ENCODE measurements at places on chromosomes 11 and 22.

GRCh38 chr11:15754221-15754620 is 602.1 kb downstream of the SOX6 start:
- DNase-seq, result no peak

GRCh38 chr11:70886256-70886655 is 366.1 kb downstream of the SHANK2 start:
- no peak for DNase-seq

- peak; percentile 18 for DNase-seq
Observed at GRCh38 chr11:66676931-66677598, 622 bp downstream of the RBM4B start.

DNA sequence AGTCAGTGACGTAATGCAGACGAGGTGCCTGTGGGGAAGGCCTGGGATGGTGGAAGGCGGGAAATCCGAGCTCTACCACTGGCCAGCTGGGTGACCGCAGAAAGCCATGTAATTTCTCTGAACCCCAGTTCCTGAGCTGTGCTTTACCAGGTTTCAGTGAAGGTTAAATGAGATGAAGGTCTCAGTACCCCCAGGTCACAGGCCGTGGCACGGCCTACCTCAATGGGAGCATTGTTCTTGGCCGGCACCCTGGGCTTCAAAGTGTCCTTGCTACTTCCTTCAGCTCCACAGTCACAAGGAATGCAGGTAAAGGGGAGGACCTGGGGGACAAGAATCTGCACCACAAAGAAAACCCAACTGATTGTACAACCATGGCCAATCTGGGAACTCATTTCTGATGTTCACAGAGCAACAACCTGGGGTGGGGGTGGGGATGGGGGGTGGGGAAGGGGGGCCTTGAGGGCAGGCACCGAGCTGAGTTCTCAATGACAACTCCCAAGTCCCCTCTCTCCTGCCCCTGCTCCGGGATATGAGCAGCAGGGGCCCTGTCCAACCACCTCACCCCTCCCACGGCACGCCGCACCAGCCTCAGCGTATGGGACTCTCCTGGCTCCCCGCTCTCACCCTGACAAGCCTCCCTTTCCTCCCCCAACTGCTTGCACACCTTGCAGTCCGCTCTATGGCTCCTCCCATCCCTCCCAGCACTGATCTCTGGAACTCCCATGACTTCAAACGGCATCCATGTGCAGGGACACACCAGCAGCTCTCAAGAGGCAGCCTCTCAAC is 59.1 kb upstream of the ARFGAP3 start:
- no peak for DNase-seq

GRCh38 chr11:119729951-119730613 is 1.1 kb upstream of the NECTIN1 start:
- DNase-seq, result peak; percentile 59

DNA sequence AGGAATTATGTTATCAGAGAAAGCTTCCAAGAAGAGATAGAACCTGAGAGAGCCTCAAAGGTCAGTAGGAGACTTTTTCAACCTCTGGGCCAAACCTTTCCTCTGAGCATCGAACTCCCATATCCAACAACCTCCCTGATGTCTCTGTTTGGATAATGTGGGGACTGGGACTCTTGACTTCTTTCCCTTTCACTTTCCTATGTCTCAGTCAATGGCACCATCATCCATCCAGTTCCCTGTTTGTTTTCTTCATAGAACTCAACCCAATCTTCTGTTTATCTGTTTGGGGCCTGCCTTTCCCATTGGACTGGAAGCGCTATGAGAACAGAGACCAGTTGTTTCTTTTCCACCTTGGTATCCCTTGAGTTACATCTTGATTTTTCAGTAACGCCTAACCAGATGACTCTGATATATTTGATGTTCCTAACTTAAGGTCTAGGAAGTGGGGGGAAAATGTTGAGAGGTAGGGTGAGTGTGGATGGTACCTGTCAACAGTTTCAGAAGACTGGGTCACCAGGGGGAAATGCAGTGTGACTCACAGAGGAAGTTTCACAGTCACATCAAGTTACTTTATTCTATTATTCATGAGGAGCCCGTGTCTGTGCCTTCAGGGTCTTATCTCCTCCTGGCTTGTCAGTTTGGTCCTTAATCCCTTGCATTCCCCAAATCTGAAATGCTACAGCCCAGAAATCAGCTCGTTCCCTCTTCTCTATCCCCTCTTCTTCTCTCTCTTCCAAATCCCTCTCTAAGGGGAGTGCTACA is 4.5 kb upstream of the KCNE3 start:
- DNase-seq, result no peak

GRCh38 chr11:70183483-70184176 is 19.5 kb upstream of the FADD start:
- DNase-seq, result no peak

GRCh38 chr22:20979243-20979809 is 2.8 kb upstream of the LZTR1 start:
- peak; percentile 49 for DNase-seq

GRCh38 chr11:35548925-35549561 is 23.6 kb upstream of the PAMR1 start:
- peak; percentile 47 for DNase-seq

DNA sequence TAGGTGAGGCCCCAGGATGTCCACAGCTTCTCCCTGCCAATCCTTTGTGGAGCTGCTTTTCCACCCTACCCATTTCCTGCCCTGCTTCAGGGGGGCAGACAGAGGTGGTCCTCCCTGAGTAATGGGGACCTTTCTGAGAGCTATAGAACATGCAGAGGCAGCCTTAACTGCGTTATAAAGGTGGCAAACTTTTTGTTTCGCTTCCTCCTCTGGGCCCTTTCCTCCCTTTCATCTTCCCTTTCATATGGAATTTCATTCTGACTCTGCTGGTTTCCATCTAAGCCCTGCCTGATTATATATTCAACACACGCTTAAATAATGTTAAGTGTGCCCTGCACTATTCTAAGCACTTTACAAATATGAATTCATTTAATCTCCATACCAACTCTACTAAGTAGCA is 169.3 kb upstream of the E2F8 start:
- DNase-seq, result no peak

- no peak for DNase-seq
Observed at GRCh38 chr22:41753984-41754383, 46.5 kb upstream of the CCDC134 start.

GRCh38 chr11:63868399-63869064 is 29.6 kb downstream of the MARK2 start:
- no peak for DNase-seq

DNA sequence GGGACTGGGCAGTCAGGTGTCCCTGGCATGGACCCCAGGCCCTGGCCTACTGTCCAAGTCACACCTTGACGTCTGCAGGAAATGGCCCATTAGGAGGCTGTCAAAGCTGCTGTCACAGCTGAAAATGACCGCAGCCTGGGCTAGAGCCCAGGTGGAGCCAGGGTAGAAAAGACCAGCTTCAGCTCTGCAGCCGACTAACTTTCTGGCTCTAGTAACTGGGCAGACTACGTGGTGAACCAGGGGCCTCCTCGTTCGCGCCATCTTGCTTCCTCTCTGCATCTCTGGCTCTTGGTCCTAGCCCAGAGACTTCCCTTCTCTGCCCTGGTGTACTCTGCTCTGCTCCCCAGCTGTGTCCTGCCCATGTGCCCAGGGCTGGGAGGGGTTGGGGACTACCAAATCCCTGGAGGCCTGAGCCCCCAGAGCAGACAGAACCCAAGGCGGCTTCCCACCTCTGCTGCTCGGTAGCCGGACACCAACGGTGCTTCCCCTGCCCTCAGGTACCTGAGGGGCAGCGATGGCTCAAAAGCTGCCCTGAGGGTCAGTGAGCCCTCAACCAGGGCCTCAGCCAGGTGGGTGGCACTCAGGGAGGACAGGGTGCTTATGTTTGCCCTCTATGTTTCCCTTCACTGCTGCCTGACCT is 19.7 kb downstream of the SART1 start:
- DNase-seq, result no peak

- no peak for DNase-seq
Observed at GRCh38 chr11:34957606-34958005, 41.2 kb downstream of the PDHX start.

DNA sequence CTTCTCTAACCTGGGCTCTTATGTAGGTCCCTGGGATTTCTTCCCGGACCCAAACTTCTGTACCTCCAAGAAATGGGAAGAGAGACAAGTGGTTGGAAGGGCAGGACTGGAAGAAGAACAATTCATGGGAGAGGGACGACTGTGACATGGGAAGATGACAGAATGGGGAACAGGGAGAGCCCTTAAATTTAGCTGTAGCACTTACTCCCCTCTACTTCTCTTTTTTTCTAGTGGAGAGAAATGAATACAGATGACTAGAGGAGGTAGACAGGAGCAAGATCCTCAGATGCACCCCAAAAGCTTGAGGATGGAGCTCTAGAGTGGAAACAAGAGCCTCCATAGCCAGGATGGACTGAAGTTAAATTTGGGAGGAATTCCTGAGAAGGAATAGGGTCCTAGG is 2.3 kb downstream of the RHOG start:
- no peak for DNase-seq

- peak; percentile 25 for DNase-seq
Observed at GRCh38 chr11:74311352-74311926, at the start of gene P4HA3. Gene P4HA3, minus strand, starts transcription at chr11:74311640. Its CDS starts 29 bp downstream, at chr11:74311611.

- no peak for DNase-seq
Observed at GRCh38 chr11:58641803-58642581, 19.5 kb downstream of the CNTF start.

GRCh38 chr22:26334232-26334631 is 94.8 kb upstream of the ASPHD2 start:
- no peak for DNase-seq

GRCh38 chr11:2899080-2899783 is 13.7 kb upstream of the CDKN1C start:
- no peak for DNase-seq

- DNase-seq, result no peak
Observed at GRCh38 chr11:119803726-119804294, 74.8 kb upstream of the NECTIN1 start.

GRCh38 chr11:80746300-80746699 is 1305.5 kb upstream of the TENM4 start:
- no peak for DNase-seq

DNA sequence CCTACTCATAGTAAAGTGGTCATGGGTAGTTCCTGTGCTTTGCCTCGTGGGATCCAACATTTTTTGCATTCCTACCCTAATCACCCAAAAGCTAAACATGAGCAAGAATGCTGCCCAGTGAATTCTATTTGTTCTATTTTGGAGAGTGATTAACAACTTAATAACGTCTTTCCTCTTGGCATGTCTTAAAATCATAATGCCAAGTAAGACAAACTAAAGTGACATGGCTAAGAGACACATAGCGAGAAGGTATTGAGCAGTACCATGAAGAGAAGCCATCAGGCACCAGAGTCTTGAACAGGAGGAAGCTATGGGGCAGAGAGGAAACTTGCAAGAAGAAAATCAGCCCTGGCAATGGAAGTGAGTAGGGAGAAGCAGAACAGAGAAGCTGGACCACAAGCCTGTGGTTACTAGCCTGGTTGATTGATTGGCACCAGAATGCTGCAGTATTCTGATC is 32.0 kb downstream of the EXPH5 start:
- peak; percentile 59 for DNase-seq

DNA sequence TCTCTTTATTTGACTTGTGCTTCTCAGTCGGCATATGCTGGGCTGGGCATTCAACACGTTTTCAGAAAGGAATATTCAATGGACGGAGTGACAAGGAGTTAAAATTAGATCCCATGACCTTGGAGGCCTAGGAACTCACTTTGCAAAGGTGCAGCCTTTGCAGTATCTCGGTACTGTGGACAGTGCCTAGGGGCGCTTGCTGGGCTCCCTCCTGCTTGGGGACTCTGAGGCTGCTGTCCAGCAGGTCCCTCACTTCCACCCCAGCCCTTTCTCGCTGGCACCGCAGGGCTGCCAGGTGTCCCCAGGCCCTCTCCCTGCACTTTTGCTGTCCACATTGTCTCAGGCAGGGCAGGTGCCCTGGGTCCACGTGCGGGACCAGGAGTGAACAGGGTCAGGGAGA is 255.5 kb upstream of the B3GAT1 start:
- no peak for DNase-seq

GRCh38 chr11:6419009-6419631 is at the start of gene APBB1:
Gene APBB1, minus strand, starts transcription at chr11:6419094. Its CDS starts 7,747 bp downstream, at chr11:6411347.
- peak; percentile 47 for DNase-seq

DNA sequence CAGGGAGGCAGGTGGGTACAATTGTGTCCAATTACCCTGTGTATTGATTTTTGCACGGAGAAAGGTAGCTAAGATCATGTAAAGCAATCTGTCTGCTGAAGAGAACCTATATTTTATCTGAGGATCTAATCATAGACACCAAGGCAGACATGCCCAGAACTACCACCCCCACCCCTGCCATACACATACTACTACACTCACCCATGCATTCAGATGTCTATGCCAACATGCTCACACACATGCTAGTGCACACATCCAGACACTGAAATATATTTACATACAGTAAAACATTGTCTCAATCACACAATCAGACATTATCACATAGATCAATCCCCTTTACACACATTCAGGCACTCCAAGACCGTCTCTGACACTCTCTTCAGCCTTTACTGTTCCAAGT is 1.8 kb downstream of the SCN3B start:
- no peak for DNase-seq

GRCh38 chr22:46137218-46137766 is 13.0 kb upstream of the PPARA start:
- DNase-seq, result no peak

DNA sequence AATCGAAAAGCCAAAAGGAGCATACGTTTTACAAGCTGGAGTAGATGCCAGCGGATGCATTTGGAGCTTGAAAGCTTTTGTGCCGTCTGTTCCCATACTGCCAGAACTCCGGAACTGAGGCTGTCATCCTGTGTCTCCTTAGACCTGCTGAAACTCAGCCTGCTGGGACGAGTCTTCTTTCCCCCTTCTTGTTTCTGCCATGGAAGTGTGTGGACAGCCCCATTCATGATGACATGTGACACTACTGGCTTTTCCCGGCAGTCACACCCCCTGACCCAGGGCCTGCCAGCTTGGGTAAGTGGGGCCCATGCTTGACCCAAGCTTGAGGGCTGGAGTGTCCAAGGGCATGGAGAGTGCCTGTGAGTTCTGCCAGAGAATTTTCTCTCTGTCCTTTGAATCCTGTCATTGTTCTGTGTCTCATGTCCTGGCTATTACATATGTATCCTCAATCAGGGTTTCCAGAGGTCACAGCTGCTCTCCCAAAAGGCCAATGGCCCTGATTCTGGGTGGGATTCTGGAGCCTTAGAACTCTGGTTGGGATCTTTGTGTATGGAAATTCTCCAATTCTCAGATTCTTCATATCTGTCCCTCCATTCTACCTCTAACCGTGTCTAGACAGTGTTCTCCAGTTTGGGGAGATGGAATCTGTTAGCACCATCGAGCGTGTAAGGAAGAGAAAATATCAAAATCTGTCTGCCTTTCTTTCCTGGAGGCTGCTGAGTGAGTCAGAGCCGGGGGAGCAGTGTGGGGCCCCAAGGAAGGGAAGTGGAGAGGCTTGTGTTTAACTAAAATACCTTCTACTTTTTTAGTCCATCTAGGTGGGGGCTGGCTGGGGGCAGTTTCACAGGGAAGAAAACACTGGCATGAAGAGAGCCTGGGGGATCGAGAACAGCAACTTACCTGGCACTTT is 73.2 kb downstream of the KIAA1671 start:
- DNase-seq, result peak; percentile 63

DNA sequence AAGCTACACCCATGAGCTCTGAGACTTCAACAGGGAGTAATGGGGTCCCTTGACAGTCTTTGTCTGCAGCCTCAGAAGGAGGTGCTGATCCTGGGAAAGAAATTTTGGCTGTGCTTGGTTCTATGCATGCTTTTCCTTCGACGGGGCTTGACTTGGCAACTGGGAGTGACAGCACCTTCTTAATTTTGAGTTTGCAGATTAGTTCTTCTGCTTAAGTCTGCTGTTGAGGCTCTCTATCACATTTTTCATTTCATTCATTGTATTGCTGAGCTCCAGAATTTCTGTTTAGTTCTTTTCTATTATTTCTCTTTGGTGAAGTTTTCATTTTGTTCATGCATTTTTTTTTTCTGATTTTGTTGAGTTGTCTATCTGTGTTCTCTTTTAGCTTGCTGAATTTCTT is 125.6 kb downstream of the SNX19 start:
- no peak for DNase-seq
